Neuronal stem cell (in vitro differentiated cells): ENCODE measurements at places on chromosomes 12 and 14.

DNA sequence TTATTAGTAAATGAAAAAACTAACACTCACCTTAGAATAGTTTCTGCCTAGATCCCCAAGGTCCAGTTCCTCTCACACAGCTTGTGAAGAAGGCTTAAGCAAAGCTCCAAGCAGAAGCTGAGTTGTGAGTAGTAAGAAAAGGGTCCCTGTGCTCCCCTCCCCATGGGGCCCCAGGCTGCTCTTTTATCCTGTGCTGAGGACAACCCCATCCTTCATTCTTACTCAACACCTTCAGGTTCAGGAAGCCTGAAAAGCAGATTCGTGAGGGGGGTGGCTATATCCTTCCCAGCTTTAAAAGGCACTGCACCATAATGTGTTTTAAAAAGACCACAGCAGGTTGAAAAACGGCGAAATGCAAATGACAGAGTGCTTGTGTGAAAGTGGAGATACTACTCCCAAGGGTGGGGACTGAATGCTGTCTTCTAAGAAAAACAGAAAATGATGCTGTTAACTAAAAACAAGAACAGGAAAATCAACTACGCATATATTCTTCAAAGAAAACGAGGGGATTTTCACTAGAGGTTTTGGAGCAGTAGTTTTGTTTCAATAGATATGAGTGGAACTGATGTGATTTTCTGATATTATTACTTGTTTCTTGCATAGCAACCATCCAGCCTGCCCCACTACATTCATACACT is 182.7 kb downstream of the KTN1 start:
- DNase-seq, result no peak

DNA sequence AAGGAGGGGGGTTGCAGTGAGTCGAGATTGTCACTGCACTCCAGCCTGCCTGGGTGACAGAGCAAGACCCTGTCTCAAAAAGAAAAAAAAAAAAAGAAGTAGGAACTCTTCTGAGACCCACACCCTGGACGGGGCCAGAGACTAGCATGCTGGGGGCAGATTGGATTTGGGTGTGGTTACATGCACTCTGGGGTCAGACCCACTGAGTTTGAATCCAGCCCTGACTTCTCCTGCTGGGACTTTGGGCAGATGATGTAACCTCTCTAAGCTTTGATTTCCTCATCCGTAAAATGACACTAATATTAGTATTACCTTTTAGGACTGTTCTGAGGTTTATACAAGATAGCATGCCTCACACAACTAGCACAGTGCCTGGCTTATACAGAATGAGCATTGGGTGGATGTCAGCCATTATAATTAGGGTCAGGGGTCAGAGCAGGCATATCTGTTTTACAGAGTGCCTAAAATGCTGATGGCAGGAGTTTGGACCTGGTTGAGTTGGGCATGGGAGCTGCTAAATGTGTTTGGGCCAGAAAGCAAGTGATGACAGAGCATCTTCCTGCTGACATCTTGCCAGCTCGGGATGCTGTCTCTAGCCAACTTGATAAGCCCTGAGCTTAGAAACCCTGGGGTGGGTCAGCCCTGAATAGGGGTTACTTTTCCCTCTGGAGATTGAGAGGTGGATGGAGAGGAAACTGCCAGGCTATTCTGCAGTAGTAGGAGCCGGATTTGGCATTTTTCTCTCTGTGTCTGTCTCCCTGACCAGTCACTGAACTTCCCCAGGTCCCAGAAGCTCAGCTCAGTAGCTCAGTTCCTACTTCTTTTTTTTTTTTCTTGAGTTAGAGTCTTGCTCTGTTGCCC is 15.5 kb downstream of the TPCN1 start:
- no peak for DNase-seq

GRCh38 chr12:67609226-67609870 is 39.2 kb upstream of the DYRK2 start:
- no peak for DNase-seq

DNA sequence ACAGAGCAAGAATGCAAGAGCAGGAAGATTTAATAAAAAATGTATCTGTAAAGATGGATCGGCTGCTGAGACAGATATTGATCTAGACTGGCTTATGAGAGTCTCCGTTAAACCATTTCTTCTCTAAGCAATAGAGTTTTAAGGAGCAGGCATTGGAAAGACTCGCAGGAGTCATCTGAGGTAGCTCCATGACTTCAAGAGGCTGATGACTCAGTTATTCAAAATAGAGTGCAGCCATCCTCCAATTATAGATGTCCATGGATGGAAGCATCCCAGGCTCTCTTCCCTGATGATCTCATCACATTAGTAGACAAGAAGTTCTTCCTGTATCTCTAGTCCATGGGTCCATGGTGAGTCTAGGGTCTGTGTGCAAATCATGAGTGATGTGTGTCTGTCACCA is 638.3 kb upstream of the TMEM132C start:
- no peak for DNase-seq

- DNase-seq, result peak; percentile 73
These were observed 70.1 kb downstream of the PHETA1 start for GRCh38 chr12:111298582-111299436.

GRCh38 chr14:88802596-88802995 is 9.8 kb upstream of the EML5 start:
- DNase-seq, result no peak

DNA sequence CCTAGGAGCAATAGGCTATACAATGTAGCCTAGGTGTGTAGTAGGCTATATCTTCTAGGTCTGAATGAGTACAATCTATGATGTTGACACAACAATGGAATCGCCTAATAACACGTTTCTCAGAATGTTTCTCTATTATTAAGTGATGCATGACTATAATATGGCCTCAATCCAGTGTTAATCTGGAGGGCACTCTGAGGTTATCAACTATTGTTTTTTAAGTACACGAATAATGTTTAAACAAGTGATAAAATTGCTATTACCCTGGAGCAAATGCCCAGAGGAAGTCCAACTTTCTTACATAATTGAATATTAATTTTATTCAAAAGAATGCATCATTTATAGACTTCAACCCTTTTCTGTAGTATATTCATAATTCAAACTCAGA is 16.4 kb upstream of the CNIH1 start:
- DNase-seq, result no peak

DNA sequence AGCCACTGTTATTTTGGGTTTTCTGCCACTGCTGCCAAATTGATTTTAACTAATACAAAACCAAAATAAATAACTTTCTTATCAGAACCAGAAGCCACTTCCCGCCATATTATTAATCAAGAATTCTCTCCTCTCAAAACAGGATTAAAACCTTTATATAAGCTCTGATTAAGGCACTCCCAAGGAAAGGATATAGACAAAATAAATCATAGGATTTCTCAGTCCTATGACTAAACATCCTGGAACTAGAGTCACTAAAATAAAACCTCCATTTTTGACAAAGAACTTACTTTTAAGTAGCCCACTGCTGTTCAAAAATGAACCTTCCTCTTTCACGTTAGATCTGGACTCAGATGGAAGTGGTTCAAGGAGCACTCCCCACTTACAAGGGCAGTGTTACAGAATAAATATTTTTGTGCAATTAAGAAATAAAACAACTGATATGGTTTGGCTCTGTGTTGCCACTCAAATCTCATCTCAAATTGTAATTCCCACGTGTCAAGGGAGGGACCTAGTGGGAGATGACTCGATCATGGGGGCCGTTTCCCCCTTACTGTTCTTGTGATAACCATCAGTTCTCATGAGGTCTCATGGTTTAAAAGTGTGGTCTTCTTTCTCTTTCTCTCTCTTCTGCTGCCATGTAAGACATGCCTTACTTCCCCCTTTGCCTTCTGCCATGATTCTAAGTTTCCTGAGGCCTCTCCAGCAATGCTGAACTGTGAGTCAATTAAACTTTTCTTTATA is 26.4 kb downstream of the GXYLT1 start:
- DNase-seq, result no peak

DNA sequence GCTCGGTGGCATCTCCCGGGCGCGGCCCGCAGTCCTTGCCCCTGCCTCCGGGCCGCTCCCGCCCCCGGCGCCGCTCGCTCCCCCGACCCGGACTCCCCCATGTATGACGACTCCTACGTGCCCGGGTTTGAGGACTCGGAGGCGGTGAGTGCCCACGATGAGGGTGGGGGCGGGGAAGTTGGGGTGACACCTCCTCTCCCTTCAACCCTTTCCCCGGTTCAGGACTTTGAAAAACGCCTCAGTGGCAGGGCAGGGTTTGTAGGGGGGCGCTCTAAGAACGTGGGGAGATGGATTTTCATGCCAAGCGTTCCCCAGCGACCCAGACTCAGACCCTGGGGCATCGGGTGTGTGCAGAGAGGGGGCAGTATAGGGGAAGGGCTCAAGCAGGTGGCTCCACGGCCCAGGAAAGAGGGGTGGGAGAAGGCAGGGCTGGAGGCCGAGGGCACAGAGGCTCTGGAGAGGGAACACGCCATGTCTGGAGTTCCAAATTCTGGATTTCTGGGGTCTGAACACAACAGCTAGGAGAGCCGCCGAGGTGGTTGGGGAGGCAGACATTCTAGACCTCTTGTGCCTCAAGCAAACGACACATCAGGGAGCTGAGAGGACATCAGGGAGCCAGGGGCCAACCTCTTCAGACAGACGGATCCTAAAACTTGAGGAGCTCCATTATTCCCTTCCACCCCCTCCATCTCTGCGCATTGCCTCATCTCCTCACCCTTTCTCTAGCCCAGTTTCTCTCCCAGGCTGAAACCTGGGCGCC is 715 bp downstream of the CACNB3 start:
- no peak for DNase-seq

GRCh38 chr14:21486640-21487087 is 9.7 kb downstream of the TOX4 start:
- no peak for DNase-seq

DNA sequence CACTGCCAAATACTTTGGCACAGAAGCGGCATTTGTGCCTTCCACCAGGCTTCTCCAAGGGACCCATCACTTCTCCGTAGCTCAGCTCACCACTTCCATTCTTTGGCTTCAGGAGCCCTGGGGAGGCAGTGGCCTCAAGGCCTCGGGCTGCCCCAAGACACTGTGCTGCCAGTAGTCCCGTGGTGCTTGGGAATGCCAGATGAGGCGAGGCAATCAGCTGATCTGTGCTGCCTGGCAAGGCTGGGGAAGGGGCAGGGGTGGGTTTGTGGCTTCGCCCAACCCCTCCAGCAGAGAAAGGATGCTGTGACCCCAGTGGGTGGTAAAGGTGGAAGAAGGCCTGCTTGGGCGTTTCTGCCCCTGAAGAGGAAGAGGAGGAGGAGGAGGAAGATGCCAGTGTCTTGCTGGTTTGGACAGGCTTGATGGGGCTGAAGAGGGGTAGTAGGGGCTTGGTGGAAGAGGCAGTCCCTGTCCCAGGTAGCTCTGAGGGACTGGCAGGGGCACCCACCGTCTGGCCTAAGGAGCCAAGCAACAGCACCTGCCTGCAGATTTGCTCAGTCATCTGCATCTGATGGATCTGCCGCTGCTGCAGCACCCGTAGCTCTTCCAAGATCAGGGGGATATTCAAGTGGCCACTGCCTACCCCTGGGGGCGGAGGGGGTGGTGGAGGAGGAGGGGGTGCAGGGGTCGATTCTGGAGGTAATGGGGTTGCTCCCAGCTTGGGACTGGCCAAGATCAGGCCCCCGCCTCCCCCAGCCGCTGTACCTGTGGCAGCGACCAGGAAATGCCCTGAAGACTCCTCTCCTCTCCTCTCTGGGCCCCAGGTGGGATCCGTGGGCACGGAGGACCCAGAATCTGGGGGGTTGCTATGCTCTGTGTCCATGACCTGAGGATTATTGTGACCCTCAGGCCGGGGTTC is 1.3 kb downstream of the SALL2 start:
- DNase-seq, result no peak

DNA sequence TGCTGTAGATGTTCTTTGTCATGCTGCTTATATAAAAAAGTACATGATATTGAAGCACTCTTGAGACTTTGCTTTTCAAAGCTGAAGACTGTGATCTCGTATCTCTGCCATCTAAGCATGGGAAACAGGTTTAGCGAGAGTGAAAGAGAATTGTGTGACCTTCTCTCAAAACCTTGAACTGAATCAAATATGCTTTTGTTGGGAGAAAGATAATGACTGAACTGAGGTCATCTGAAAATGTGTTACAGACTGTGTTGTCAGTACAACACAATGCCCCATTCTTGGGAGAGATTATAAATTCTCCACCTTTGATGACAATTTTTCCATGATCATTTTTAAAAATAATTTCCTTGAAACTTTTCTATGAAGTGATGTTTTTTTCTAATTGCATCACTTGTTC is 272.1 kb upstream of the SEL1L start:
- no peak for DNase-seq

GRCh38 chr14:56205881-56206280 is 87.7 kb downstream of the PELI2 start:
- no peak for DNase-seq

DNA sequence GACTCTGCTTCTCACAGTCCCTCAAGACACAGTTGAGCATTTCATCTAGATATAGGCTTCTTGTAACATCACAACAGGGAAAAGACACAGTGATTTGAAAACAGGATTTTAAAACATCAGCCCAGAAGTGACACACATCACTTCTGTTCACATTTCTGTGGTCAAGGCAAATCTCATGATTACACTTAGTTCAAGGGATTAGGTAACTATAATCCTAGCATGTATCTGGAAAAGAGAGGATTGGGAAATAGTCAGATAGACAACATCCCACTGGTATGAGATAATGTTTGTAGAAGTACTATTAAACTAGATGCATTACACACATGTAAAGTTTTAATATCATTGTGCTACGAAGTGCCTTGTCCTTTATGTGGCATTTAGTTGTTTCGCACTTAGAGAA is 252.6 kb upstream of the PRKD1 start:
- no peak for DNase-seq

DNA sequence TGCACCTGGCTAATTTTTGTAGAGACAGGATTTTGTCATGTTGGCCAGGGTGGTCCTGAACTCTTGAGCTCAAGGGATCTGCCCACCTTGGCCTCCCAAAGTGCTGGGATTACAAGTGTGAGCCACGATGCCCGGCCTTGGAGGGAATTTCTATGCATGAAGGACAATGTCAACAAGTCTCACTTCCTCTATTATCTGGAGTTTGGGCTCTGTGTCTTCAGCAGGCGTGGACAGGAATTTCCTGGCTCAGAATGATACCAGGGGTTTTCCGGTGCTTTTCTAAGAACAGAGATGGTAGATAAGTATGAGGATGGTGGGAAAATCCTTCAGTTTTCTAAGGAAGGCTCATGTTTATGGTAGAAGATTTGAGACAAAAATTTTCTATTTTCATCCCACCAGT is 75.0 kb upstream of the CCDC60 start:
- DNase-seq, result no peak
